ENCODE measurements at places on chromosomes 2 and 18.

GRCh38 chr2:191115391-191115790 lies 35.4 kb downstream of the STAT4 start:
- no peak for DNase-seq

DNA sequence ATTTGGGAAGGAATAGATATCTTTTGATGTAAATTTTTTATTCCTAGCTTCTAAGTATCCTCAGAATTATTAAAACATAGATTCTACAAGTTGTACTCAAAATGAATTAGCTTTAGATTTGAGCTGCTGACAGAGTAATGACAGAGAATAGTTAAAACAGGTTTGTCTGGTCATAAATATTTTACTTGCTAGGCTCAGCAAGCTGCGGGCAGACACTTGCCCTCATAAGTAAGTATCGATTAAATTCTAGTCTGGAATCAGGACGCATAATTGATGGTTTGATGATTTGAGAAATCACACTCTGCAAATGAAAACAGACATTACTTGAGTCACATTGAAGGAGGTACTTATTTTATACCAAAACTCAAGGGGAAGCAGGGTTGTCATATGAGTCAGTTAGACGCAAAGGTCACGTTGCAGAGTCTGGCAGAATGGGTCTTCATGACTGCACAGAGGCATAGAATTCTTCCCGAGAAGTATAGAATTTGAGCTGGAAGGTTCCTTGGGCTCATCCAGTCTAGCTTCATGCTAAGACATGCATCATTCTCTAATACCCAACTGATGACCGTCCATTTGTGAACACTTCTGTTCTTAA lies 27.5 kb downstream of the ARL4C start:
- DNase-seq = no peak

DNA sequence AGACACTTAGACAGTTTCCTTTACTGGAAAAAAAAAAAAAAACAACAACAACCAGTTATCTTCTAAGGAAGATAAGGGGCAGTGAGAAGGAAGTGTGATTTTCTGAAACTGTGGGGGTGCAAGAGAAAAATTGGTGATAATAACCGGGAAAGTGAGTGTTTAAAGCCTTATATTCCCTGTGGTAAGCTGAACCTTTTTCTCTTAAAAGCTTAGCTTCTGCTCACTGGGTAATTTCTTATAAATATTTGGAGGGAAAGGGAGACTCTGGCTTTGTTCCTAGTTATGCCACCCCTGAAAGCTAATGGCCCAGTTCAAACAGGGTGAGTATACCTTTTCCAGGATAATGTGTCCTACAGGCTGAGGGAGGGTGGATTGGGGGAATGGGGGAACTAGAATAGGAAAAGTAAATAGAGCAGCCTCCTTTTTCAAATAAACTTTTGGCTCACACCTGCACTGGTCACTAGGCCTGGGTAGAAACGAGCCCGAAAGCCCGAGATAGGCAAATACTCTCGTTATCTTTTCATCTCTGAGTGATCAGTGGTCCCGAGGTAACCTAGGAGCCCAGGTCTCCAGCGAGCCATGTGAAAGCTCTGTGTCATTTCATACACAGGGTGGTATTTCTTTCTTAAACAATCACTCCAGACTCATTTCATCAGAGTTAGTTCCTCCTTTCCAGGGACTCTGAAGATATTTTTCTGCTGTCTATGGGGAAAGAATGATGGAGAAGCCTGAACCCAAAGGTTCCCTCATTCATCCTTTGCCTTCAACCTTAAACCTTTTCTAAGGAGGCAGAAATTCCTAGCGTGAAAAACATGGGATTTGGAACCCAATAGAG lies 15.5 kb upstream of the SRBD1 start:
- DNase-seq = no peak

GRCh38 chr2:118773826-118774225 lies 73.6 kb downstream of the EN1 start:
- DNase-seq = no peak

- no peak for DNase-seq
These were observed 8.9 kb upstream of the NFE2L2 start for GRCh38 chr2:177273408-177273807.

- DNase-seq = no peak
These were observed 155.0 kb downstream of the CERS6 start for GRCh38 chr2:168611091-168611490.

DNA sequence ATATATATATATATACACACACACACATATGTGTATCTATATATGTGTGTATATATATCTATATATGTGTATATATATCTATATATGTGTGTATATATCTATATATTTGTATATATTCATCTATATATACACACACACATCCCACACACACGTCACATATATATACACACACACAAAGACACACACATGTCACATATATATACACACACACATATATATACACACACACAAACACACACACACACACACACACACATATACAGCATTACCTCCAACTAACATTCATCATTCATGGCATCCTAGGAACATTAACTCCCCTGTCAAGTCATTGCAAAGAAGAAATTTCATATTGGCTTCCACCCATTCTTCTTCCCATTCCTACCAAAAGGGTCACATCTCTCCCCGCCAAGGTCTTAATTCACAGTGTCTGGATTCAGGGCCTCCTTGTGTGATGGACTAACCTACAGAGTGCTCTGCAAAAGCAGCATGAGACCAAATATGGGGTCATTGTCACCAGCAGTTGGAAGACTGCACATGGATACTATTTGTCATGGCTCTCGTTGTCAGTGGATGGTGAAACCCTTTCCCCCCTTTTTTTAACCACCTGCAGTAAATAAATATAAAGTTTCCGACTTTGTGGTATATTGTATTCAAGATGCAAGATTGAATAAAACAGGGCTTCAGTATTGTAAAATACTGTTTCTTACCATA lies 67.0 kb downstream of the IRS1 start:
- no peak for DNase-seq

DNA sequence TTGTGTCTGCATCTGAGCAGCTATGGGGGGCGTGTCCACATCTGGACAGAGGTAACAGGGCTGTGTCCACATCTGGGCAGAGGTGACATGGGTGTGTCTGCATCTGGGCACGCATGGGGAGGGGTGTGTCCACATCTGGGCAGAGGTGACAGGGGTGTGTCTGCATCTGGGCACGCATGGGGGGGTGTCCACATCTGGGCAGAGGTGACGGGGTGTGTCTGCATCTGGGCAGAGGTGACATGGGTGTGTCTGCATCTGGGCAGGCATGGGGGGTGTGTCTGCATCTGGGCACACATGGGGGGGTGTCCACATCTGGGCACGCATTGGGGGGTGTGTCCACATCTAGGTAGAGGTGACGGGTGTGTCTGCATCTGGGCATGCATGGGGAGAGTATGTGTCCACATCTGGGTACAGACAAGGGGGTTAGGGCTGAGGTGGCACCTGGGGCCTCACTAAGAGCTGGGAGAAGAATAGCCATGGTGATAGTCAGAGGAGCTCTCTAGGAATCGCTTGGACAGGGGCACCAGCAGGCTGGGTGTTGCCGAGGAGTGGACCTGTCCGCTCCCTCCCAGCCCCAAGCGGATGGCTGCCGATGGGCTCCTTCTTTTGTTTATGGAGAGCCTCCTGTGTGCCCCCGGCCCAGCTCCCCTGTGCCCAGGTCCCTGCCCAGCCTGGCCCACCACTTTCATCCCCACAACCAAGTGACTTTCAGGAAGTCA lies 177.8 kb downstream of the EIPR1 start:
- no peak for DNase-seq

- DNase-seq = no peak
These were observed at the start of gene CYP27C1 for GRCh38 chr2:127220102-127220767. Gene CYP27C1 (minus strand): TSS chr2:127220299. CDS start chr2:127220270, 29 bp downstream.

DNA sequence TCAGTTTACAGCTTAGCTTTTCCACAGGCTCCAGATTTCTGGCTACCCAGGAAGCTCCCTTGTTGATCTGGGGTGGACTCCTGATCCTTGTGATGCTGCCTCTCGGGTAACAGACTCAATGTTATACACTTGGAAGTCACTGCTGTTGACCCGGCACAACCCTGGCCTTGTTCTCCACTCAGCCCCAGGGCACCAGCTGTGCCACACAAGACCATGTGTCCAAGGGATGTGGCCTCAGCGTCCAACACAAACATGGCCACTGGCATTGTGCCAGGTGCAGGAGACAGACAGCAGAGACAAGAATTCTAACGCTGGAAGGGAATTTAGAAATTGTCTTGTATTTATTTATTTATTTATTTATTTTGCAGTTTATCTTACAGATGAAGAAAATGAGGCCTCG lies 39.0 kb upstream of the PPP4R1 start:
- DNase-seq = no peak

- DNase-seq = no peak
These were observed 86.9 kb upstream of the NABP1 start for GRCh38 chr2:191591025-191591424.

- DNase-seq = no peak
These were observed 53.7 kb downstream of the BCL11A start for GRCh38 chr2:60499651-60500265.

DNA sequence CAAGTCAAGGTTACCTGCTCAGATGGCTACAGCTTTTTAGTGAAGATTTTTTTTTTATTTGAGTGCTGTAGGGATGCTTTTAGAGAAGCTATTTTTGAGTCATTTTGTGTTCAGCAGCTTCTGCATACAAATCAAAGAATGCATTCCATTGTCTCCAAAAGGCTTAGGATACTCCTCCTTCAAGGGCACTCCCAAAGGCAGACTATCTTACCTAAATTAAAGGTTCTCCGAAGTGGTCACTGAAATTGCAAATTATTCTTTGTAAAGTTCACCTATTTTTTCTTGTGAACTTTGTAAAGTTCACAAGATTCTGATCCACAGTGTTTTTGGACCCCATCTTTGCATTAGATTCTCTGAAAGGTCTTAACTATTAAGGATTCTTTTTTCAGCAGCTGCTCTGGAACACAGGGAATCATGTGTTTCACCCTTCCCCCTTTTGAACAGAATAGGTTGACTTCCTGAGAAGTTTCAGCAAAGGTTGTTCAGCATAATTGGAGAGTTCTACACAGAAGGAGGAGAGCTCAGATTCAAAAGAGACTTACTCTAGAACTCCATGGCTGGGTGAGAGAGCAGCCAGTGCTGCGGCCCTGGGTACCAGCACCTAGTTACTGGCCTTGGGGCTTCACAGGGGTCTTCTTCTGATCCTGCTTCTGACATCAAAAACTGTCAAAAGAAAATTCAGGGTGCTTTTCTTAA lies 14.5 kb downstream of the CLIP4 start:
- no peak for DNase-seq

DNA sequence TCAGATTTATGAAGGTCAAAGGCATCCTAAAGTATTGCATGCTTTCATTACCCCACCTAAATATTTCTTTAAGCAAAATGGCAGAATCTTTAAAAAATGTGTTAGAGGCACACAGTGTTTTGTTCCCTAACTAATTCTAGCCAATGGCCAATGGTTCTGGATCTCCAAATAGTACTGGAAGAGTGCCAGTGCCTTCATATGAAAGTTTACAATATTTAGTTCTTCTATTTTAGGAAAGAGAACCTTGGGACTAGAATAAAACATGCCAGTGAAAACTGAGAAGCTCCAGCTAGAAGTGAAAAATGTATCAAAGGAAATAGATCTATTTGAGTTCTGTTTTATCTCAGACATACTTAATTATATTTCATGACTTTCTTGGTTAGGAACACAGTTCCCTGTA lies 37.1 kb downstream of the TACR1 start:
- DNase-seq = no peak

- no peak for DNase-seq
These were observed 476.6 kb downstream of the CNTNAP5 start for GRCh38 chr2:124501575-124502152.

DNA sequence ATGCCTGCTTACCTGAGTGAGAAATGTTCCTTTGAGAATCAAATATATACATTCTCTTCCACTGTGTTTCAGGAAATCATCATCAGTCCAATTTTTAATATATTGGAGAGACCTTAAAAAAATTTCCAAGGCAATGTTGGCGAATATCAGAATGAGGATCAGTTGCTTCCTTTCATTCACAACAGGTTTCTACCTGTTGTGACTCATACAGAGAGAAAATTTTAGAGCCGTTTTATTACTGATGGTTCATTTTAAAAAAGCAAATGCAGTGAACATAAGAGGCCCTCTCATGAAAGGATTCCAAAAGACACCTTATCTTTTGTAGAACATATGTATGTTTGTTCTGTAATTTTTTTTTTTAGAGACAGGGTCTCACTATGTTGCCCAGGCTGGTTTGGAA lies 42.0 kb downstream of the TTC39C start:
- DNase-seq = no peak

DNA sequence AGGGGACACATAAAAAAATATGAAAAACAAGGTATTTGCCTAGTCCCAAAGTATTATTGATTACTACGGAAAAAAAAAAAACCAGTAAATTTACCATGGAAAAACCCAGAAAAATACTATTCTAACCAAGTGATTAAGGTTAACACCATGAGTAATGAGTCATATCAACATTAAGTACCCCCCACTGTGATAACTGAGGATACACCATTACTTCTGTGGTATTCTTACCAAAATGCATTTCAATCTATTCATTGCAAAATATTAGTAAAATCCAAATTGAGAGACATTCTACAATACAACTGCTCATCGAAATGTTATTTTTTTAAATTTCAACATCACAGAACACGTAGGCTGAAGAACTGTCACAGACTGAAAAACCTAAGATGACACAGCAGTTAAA lies 669.8 kb downstream of the ZEB2 start:
- no peak for DNase-seq

- DNase-seq = no peak
These were observed 270.8 kb downstream of the NYAP2 start for GRCh38 chr2:225670111-225670974.

- no peak for DNase-seq
These were observed 1.6 kb upstream of the RMDN2 start for GRCh38 chr2:37923308-37924055.

DNA sequence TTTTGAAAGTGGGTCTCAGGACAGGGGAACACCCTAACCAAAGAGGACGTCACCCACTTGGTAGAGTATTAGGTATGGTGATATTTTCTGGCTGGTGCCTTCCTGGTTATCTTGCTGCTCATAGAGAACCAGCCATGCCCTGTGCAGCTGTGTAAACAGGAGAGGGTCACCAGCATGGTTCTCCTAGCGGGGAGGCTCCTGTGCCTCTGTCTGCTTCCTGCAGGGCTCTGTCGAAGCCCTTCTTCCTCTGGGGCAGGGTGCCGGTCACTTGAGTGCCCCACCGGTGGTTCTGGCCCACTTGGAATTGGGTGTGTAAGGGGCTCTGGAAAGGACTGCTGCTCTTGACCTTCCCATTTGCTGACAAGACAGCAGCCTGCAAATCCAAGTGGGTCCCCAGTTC lies 131.6 kb upstream of the MSH6 start:
- DNase-seq = no peak

DNA sequence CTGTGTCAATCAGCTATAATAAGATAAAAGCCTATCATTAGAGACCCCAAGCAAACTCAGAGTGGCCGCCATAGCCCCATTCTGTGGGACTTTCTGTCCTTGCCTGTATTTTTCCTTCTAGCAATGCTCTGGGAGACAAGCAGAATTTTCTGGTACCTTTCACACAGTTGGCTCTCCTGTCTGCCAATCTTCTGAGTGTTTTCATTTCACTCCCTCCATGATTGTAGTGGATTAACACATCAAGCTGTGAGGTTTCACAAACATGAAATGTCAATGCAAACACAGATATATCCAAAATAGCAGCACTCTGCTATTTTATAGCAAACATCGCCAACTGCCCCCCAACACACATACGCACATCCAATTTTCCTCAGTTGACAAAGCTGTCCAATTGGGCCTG lies 64.9 kb downstream of the C1D start:
- no peak for DNase-seq

All from activated T-helper 1 cell treated with anti-CD3 and anti-CD28 coated beads, Interleukin-2, amount 50 U/mL, for 16 hours (primary cell).